ENCODE measurements at places on chromosomes 13 and 19. TPM values are rescaled to one million over a fixed set of nuclear protein-coding genes. Genes with fewer than 3 reads are reported as not detected.

ITGBL1 gene
- not detected for total RNA-seq

LAIR2 gene
- 1.7 TPM for total RNA-seq

FARP1 gene
- total RNA-seq, result 0.58 TPM

- no peak for DNase-seq
Measured at GRCh38 chr13:85529218-85529594, 270.0 kb downstream of the SLITRK6 start.

GRCh38 chr13:95403349-95404140, 102.3 kb upstream of the ABCC4 start:
- DNase-seq, result peak; percentile 7

Measured in activated naive CD4-positive, alpha-beta T cell treated with anti-CD3 and anti-CD28 coated beads, Interleukin-2, amount 50 U/mL, for 72 hours (primary cell).